ENCODE measurements at places on chromosomes 5 and 9.

- DNase-seq: peak; percentile 36
Observed at GRCh38 chr9:129863059-129863690, 27.9 kb downstream of the USP20 start.

DNA sequence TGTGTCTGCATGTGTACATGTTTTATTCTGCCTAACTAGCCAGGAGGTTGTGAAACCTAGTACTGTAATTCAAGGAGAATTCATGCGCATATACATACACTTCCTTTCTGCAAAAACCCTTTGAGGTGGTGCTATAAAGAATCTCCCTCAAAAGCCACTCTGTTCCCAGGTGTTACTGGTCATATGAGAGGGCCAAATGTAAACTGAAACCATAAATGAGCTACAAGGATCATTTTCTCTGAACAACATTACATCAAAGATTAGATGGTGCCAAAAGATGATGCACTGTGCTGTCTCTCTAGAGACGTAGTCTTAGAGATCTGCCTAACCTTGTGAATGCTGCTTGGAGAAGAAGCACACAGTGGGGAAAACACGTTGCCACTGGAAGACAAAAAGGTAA, 15.7 kb downstream of the NREP start:
- no peak for DNase-seq

- no peak for DNase-seq
Observed at GRCh38 chr9:7910426-7911020, 110.9 kb upstream of the DMAC1 start.

- DNase-seq: no peak
Observed at GRCh38 chr5:5025774-5026408, 114.2 kb upstream of the ADAMTS16 start.

DNA sequence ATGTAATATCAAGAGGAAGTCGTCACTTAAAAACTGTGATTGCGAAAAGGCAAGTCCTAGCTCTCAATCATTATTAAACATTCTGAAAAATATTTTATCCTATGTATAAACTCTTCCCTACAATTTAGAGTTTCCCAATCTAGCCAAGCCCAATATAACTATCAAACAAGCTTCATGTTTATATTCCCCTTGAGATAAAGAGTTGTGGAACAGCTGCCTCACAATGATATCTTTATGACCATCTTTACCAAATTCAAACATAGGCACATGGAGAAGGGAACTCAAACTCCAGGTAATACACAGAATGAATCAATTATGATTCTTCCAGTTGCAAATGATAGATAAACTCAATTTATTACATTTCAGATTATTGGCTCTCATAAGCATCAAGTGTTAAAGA, 1468.7 kb downstream of the EFNA5 start:
- no peak for DNase-seq

- DNase-seq: no peak
Observed at GRCh38 chr9:121187636-121188305, 13.9 kb downstream of the RAB14 start.
